PC-9 (cell line): ENCODE measurements at places on chromosomes 5 and 9.

DNA sequence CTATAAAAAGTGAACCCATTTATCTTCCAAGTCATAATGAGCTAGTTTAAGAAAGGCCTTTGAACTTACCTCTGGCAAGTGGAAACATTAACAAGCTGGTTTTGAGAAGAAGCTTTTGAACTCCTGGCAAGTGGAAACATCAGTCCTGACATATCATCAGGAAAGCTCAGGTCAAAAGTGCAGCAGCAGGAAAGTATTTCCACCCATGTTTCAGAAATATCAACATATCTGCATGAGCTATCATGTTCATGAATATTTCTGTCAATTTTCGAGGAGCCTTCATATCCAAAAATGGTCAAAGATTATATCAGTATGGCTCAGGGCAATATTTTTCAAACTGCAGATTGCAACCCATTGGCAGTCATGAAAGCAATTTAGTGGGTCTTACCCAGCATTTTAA is 133.9 kb downstream of the PLK2 start:
- DNase-seq, result no peak

- no peak for DNase-seq
Measured at GRCh38 chr9:6214434-6214833, 1.2 kb upstream of the IL33 start.

GRCh38 chr5:169850409-169850808 is 129.9 kb downstream of the INSYN2B start:
- DNase-seq, result no peak

DNA sequence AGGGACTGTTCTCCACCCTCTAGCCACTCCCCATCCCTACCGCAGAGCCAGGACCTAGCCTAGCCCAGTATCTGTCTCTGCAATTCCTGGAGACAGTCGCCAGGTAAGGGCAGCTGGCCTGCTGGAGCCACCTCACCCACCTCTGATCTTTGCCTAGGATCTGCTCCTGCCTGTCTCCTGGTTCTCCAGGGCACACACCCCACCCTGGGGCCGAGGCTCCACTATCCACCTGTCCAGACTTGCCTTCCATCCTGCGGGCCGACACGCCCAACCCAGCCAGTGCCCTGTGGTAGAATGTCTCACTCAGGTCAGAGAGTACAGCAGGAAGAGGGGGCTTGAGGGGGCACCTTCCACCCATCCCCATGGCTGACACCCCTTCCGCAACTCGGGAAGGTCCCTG is 15.7 kb upstream of the AQP7 start:
- peak; percentile 70 for DNase-seq

DNA sequence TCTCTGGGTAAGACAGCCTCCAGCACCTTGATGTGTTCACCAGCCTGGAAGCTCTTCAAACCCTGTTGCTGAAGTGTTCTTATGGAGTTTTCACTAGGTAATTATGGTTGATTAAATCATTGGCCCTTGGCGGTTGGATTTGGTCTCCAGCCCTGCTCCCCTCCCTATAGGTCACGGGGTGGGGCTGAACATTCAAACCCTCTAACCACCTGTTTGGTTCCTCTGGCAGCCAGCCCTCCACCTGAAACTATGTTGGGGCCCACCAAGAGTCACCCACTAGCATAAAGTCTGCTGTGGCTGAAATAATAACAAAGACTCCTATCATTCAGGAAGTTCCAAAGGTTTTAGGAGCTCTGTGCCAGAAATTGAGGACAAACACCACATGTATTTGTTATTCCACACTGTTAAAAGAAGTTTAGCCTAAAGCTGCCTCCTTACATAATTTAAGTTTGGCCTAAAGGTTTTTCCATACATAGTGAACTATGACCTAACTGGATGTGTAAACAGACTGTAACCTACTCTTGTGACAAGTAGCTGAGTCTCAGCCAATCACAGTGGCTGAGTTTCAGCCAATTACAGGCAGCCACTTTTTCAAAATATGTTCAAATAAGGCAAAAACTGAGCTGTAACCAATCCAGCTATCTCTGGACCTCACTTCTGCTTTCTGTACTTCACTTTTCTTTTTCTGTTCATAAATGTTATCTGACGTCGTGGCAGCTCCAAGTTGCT is 34.8 kb downstream of the TMEM252 start:
- DNase-seq, result no peak

DNA sequence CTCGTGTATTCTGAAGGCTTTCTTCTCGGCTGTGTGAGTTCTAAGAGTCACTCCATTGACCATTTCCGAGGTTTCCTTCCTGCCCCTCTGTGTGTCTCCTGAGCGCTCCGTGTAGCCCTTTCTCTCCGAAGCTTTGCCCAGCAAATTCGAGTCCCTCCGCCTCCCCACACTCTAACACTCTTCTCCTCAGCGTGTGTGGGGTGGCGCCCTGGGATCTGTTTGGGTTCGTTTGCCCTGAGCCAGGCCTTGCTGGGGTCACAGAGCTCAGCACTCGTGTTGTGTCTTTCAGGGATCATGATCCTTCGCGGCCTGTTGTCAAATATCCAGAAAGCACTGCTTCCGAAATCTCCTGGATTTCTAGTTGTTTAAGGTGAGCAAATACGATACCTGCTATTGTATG is 5.6 kb upstream of the PAEP start:
- DNase-seq, result no peak

GRCh38 chr5:125550274-125550673 is 803.8 kb upstream of the ZNF608 start:
- DNase-seq, result no peak

GRCh38 chr5:164998142-164998541 is 1492.7 kb downstream of the MAT2B start:
- no peak for DNase-seq

DNA sequence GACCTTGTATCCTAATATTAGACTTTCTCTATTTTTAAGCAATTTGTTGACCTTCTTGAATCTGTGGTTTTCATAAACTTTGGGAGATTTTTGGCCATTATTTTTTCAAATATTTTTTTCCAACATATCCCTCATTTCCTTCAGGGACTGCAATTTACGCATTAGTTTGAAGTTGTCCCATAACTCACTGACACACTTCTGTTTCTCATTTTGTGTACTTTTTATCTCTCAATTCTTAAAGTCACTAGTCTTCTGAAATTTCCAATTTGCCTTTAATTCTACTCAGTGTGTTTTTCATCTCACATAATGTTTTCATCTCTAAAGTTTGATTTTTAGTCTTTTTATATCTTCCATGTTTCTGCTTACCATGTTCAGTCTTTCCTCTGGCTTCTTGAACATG is 356.8 kb downstream of the RAB3C start:
- no peak for DNase-seq

DNA sequence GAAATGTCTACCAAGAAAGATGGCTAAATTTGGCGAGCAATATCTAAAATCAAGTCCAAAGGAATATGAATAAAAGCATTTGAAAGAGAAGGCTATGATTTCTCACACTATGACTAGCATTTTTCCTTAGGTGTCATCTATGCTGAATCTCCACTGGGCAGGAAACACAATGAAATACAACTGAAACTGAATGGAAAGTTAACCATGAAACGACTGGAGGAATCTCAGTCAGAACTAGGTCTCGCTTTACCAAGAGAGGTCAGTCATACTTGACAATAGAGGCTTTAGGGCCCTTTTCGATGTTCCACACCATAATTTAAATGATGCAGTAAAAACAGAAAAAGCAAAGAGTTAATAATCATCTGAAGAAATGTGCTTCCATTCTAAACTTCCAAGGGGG is 339.0 kb downstream of the PDE4D start:
- no peak for DNase-seq

DNA sequence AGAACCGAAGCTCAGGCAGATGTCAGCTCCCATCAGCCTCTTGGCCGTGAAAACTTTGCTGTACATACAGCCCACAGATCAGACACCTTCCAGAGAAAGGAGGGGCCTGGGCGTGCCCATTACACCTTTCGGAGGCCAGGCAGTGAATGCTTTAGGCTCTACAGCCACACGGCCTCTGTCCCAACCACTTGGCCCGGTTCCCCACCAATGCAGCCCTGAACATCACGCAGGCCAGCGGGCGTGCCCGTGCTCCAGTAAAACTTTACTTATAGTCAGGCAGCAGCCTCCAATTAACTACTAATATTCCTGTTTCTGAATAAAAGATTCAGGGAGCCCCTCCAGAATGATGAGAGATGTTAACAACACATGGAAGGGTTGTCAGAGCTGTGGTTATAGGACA is 23.9 kb downstream of the LPCAT1 start:
- no peak for DNase-seq

- no peak for DNase-seq
Measured at GRCh38 chr5:64040490-64040889, 78.2 kb upstream of the HTR1A start.

- no peak for DNase-seq
Measured at GRCh38 chr5:85906460-85906859, 711.3 kb upstream of the COX7C start.

DNA sequence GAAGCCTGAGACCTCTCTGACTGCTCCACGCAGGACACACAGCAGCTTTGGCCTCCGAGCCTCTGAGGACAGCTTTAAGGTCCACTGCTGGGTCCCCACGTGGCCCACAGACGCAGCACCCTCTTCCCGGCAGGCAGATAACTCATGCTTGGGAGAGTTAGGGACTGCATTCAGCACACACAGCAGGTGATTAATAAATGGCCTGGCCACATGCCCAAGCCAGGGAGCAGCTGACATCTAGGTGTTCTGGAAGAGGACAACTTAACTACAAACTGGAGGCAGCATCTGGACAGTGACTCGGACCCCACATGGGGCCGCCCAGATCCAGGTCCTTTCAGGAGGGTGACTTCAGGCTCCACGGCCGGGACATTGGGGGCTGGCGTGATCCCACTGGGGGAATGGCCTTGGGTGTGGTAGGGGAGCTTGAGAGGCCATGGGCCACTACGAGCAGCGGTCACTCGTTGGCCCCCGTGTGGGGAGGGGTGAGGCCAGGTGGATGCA is 11.3 kb downstream of the NINJ1 start:
- DNase-seq, result no peak

GRCh38 chr9:28538132-28538531 is 964.9 kb upstream of the C9orf72 start:
- no peak for DNase-seq

DNA sequence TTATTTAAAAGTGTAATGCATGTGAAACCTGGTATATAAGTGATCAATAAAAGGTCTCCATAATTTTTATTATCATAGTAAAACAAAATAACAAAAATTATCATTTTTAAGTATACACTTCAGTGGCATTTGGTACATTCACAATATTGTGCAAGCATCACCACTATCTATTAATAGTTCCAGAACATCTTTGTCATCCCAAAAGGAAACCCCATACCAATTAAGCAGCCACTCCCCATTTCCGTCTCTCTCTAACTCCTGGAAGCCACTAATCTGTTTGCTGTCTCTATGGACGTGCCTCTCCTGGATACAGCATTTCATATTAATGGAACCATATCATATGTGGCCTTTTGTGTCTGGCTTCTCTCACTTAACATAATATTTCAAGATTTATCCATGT is 7.6 kb downstream of the OLFML2A start:
- DNase-seq, result no peak

GRCh38 chr5:174148721-174149120 is 103.2 kb downstream of the NSG2 start:
- DNase-seq, result no peak

GRCh38 chr9:101995231-101995630 is 256.8 kb upstream of the GRIN3A start:
- no peak for DNase-seq
